ENCODE measurements at places on chromosomes 12 and 14.

GRCh38 chr14:75032939-75033338 lies 18.3 kb downstream of the MLH3 start:
- DNase-seq = no peak

DNA sequence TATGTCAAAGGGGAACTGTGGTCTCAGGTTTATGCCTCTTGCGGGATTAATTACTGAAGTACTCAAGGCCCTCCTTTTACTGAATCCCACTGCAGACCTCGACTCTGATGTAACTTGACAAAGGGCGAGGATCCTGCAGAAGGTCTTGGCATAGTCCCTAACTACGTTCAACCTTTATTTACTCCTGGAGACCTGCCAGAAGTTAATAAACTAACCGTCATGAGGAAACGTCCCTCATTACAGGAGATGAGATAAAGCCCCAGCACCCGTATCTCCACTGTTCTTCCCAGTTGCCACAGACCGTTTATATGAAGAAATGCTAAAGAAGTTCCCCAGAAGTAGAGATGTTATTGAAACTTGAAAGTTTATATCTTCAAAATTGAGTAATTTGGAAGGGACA lies 190.9 kb downstream of the ETV6 start:
- DNase-seq = no peak

GRCh38 chr12:84825149-84825548 lies 87.5 kb downstream of the SLC6A15 start:
- DNase-seq = no peak

GRCh38 chr14:50060871-50061663 lies 55.3 kb downstream of the VCPKMT start:
- peak; percentile 73 for DNase-seq

DNA sequence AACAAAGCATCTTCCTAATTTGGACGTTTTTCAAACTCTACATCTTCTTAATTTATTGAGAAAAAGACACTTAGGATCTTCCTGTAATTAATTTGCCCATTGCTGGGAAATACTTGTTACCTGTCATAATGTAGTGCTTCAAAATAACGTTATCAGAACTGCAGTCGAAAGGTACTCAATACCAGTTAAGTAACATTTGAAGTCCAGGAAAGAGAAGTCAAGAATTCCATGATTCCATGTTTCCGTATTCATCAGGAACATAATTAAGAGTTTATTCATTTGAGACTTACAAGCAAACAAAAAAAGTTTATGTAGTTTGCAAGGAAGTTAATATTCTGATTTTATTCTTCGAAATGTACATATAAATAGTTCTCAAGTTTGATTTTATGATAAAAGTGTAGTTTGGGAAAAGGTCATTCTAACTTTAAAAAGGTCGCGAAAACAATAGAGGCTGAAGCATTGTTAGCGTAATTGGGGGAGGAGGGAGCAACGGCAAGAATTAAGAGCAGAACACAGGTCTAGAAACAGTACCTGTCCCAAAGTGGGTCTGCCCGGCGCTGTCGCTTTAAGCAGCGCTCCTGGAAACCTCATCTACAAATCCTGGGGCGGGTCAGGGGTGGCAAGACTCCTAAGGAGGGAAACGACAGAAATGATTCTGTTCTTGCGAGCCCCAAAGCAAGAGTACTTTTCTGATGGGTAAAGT lies 1.2 kb upstream of the KCNMB4 start:
- DNase-seq = no peak

DNA sequence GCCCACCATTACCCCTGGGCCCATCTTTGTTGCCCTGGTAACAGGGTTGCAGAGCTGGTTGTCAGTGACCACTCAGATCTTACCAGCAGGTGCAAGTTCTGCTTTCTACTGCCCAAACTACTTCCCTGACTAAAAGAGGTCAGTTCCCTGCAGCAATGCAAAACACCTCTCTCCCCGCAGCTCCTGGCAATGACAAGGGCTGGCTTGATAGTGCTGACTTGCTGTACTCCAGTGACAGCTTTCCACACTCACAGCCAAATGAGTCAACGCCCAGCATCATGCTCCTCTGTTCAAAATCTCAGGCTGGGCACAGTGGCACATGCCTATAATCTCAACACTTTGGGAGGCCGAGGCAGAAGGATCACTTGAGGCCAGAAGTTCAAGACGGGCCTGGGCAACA lies 90.6 kb downstream of the CIT start:
- no peak for DNase-seq

DNA sequence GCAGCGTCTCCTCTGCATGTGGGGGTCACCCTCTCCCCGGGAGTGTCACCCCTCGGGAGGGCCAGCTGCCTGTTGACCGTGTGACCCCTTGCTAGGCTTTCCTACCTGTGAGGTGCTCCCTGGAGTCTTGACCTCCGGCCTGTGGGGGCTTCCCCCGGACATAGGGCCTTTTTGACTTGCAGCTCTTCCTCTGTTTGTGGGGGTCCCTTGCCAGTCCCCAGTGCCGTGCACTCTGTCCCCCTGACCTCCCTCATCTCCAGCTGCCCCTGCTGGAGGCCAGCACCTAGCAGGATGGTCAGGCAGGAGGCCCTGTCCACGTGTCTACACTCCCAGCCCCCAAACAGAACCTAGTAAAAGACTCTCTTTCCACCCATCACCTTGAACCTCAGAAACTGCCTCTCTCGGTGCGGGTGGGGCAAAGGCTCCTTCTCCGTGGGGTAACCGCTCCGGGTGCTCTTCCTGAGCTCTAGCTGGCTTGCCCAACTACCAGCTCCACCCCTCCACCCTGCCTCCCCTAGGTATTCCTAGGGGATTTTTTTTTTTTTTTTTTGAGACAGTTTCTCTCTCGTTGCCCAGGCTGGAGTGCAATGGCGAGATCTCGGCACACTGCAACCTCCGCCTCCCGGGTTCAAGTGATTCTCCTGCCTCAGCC lies 810 bp downstream of the AACS start:
- DNase-seq = no peak

DNA sequence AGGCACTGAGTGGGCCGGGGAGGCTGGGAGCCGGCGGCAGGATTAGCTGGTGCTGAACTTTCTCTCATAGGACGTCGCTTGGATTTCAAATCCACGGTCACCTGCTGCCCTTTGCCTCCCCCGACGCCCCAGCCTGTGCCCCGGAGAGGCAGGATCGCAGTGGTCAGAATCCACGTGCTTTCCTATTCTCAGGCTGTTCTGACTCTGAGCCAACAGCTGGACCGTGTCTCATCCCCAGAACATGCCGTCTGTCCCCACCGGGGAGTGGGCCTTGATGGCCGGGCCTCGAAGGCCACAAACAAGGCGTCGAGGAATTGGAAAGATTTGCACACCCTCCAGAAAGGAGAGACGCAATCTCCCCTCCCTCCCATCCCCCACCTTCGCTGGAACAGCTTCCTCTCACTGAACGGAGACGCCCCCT lies 18.5 kb upstream of the MLXIP start:
- DNase-seq = peak; percentile 54

DNA sequence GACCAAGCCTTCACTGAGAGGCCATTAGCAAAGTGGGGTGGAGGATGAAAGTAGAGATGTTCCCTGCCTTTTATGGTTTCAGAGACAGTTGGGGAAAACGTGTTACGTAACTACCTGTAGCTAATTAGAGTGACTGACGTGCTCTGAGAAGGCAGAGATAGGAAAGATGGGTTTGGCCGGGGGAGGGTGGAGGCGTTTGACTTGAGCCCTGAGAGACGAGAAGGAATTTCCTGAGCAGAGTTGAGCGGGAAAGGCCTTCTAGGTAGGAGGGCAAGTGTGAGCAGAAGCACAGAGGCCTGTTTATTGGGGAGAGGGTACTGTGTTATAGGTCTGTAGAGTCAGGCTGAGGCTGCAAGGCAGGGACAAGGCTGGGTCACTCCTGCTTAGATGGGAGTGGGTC lies 8.6 kb downstream of the TUNAR start:
- no peak for DNase-seq

GRCh38 chr12:3604286-3604685 lies 113.3 kb downstream of the PRMT8 start:
- DNase-seq = no peak

DNA sequence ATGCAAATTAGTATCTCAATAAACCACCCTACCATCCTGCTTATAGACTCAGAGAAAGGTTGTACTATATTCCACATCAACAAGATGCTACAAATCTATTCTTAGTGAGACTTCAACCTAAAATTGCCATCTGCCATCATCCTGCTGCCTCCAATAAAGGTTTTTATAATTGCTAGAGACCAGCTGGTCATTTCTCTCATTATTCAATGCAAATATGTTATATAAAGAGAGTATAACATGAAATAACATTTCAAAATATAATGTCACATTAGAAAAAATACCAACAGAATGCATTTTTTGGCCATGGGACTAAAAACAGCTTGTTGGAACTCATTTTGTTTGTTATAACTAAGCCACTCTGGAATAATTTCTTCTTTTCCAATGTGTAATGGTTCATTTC lies 247.3 kb downstream of the LRIG3 start:
- no peak for DNase-seq

GRCh38 chr12:30970559-30971197 lies 44.1 kb downstream of the TSPAN11 start:
- peak; percentile 43 for DNase-seq

GRCh38 chr12:116244001-116244400 lies 33.5 kb downstream of the MED13L start:
- no peak for DNase-seq
